ENCODE measurements at places on chromosomes 4 and X.

GRCh38 chrX:45850775-45851433 lies 650.2 kb upstream of the DIPK2B start:
- DNase-seq: peak; percentile 0

DNA sequence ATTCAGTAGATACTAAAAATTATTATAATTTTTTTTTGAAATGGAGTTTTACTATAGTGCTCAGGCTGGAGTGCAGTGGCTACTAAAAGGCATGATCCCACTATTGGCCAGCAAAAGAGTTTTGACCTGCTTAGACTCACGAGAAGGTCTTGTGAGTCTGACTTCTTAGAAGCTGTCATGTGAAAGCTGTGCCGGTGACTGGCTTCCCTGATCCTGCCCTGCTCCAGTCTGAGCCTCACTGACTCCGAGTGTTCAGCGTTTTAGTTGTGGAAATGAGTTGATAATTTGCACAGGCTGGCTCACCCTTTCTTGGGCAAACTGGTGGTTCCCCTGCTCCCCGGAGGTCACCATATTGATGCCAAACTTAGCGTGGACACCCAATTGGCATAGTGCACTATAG lies 16.4 kb upstream of the CXCL8 start:
- DNase-seq: no peak

DNA sequence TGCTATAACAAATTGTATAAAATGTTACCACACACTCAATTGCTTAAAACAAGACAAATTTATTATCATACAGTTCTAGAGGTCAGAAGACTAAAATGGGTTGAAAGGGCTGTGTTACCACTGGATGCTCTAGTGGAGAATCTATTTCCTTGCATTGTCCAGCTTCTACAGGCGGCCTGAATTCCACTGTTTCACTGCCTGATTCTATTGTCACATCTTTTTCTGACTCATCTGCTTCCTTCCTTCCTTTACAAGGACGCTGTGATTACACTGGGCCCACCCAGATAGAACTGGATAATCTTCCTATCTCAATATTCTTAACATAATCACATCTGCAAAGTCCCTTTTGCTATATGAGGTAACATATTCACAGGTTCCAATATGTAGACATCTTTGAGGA lies 19.4 kb upstream of the ARMCX1 start:
- DNase-seq: no peak

DNA sequence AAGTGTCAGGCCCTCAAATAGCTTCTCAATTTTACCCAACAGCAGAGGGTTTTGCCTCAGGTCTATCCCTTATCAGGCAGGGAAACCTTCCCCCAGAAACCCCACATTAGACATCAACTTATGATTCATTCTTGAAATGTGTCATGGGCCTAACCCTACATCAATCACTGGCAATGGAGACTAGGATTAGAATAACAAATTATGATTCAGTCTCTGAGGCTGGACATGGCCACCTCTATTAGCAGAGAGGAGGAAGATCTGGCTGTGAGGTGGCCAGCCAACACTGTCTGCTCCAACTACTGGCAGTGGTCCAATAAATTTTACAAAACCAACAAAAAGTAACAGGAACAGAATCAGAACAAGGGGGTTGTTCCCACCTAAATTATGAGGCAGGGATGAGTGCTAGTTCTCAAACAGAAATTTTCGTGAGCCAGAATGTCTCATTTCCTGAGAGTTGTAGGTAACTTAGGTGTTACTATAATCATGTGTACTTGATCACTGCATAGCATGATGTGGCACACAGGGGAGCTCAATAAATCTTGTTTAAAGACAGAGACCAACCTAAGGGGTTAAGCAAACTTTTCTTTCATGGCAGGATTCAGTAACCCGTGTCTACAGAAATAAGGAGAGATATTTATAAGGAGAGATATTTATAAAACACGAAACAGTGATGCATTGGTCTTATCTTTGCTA lies 126.8 kb downstream of the NFKB1 start:
- no peak for DNase-seq

GRCh38 chr4:162770761-162771490 lies 395.8 kb downstream of the NAF1 start:
- no peak for DNase-seq

GRCh38 chr4:80489798-80490197 lies 154.3 kb downstream of the CFAP299 start:
- DNase-seq: no peak

GRCh38 chr4:10655968-10656367 lies 28.6 kb downstream of the CLNK start:
- DNase-seq: no peak

GRCh38 chr4:123248085-123248659 lies 148.4 kb upstream of the SPRY1 start:
- DNase-seq: no peak

GRCh38 chr4:53232371-53232770 lies 133.5 kb downstream of the SCFD2 start:
- no peak for DNase-seq

DNA sequence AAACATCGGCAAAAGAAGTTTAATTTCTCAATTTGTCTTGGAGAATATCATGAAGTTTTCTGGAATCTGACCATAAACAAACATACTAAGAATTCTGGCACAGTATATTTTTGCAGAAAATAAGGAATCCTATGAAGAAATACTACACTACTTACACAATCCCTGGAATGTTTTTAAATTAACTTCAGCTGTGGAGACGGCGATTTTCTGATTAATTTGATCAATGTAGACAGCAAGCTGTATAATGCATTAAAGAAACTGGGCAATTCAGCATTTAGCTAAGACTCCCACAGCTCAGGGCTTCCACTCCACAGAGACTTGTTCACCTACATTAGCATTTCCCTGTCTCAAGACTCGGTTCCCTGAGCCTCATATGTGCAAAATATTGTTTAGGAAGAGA lies 12.2 kb downstream of the EGFL6 start:
- DNase-seq: no peak
